Liver (tissue), 10 donors: ENCODE measurements at places on chromosomes 1 and 21. TPM values are rescaled to one million over a fixed set of nuclear protein-coding genes. Genes with fewer than 3 reads are reported as not detected.

The F13B gene
- 111 TPM for total RNA-seq

The FCGR3B gene
- 9.2 TPM for total RNA-seq

The HCRTR1 gene
- not detected for total RNA-seq

The KRTAP8-1 gene
- not detected for total RNA-seq

The BMP8B gene
- 0.08 TPM for total RNA-seq

The AKR7A3 gene
- 43.6 TPM for total RNA-seq

The PEX14 gene
- total RNA-seq, result 11.5 TPM

The PFKFB2 gene
- 5.9 TPM for total RNA-seq

The CFAP74 gene
- under 0.01 TPM for total RNA-seq

The SOX13 gene
- total RNA-seq, result 8.4 TPM

The RGS1 gene
- total RNA-seq, result 7.7 TPM

The DNAJC6 gene
- total RNA-seq, result 35.0 TPM

The TNNI3K gene
- 0.09 TPM for total RNA-seq

The SIK1 gene
- 1.3 TPM for total RNA-seq

The LCE1C gene
- not detected for total RNA-seq

The CELA2B gene
- total RNA-seq, result not detected

The LINGO4 gene
- 0.05 TPM for total RNA-seq

The IQGAP3 gene
- total RNA-seq, result 8.5 TPM

The OR2T35 gene
- not detected for total RNA-seq

The RGS13 gene
- under 0.01 TPM for total RNA-seq

The GIPC2 gene
- 5.0 TPM for total RNA-seq

The ITLN1 gene
- total RNA-seq, result 13.4 TPM

The CFH gene
- total RNA-seq, result 739 TPM

The SEC16B gene
- total RNA-seq, result 15.2 TPM

The AGRN gene
- 22.4 TPM for total RNA-seq

The FAM151A gene
- total RNA-seq, result 5.4 TPM

The FCER1G gene
- total RNA-seq, result 25.4 TPM

The ADAMTS1 gene
- 13.4 TPM for total RNA-seq

The BTG2 gene
- 4.7 TPM for total RNA-seq

The BCAN gene
- not detected for total RNA-seq

The SPRR3 gene
- total RNA-seq, result not detected

The S100A7 gene
- total RNA-seq, result not detected

The TMEM234 gene
- 6.8 TPM for total RNA-seq

The RNU1-1 gene
- total RNA-seq, result under 0.01 TPM

The HSD3B1 gene
- 0.67 TPM for total RNA-seq

The MPZL1 gene
- total RNA-seq, result 26.1 TPM

The CHIA gene
- total RNA-seq, result not detected

The CRYAA gene
- not detected for total RNA-seq

The CAPZB gene
- 43.2 TPM for total RNA-seq

The ERICH3 gene
- 0.05 TPM for total RNA-seq

The DIRAS3 gene
- total RNA-seq, result 0.92 TPM

The CACNA1E gene
- total RNA-seq, result 0.08 TPM

The CASZ1 gene
- total RNA-seq, result 1.6 TPM
